ENCODE measurements at places on chromosomes 4 and X.
A peak's percentile ranks its signal among the peaks of the same experiment; 100 is the strongest.

DNA sequence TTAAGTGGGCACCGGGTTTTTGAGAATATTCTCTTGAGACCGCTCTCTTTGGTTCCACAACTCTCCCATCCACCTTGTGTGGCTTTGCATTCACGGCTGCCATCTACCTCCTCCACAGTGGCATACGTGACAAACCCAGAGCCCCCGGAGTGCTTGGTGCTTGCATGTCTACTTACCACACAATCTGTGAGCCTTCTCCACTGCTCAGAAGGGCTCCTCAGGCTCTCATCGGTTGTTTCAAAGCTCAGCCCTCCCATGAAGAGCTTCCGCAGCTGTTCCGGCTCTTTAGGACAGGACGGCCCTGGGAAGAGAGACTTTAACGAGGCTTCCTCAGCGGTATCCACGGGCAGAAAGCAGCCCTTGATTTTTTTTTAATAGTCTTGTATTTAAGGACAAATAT is 167.6 kb upstream of the ANK2 start:
- no peak overlapping the region for H3K27ac ChIP-seq
- no peak for DNase-seq
- no peak overlapping the region for H3K4me3 ChIP-seq
- H3K4me1 ChIP-seq, result no peaks in the 10 kb centered on the region

- H3K27ac ChIP-seq, result no peak overlapping the region
- H3K36me3 ChIP-seq, result no peaks in the 10 kb centered on the region
Measured at GRCh38 chrX:71514367-71515037, 18.4 kb upstream of the OGT start.

DNA sequence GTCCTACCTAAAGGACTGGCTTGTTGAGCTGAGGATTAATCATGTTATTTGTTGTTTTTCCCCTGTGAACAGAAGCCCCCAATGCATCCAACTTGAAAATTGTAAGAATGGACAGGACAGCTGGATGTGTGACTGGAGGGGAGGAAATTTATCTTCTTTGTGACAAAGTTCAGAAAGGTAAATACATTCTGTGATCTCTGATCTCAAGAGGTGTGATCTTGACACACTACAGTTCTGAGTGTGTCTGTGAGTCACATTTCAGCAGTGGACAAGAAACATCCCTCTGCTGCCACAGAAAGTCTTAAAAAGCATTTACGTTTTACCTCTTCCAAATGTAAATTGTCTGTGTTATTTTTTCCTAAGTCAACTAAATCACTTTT is 79.3 kb downstream of the NFKB1 start:
- H3K36me3 ChIP-seq, result peaks cover 30% of the 10 kb centered on the region
- no peak overlapping the region for H3K27ac ChIP-seq
- no peak overlapping the region for H3K4me3 ChIP-seq
- H3K4me1 ChIP-seq, result peaks cover 2% of the 10 kb centered on the region
- no peaks in the 10 kb centered on the region for H3K27me3 ChIP-seq

GRCh38 chr4:37008199-37008598 is 236.3 kb upstream of the NWD2 start:
- H3K36me3 ChIP-seq, result no peaks in the 10 kb centered on the region
- DNase-seq, result no peak
- no peak overlapping the region for H3K4me3 ChIP-seq
- H3K27me3 ChIP-seq, result no peaks in the 10 kb centered on the region
- H3K4me1 ChIP-seq, result no peaks in the 10 kb centered on the region

GRCh38 chrX:9566150-9566621 is 101.3 kb downstream of the TBL1X start:
- peak overlapping the region; percentile 10 for H3K27ac ChIP-seq
- peaks cover 28% of the 10 kb centered on the region for H3K4me1 ChIP-seq
- H3K4me3 ChIP-seq, result no peak overlapping the region
- no peaks in the 10 kb centered on the region for H3K27me3 ChIP-seq

DNA sequence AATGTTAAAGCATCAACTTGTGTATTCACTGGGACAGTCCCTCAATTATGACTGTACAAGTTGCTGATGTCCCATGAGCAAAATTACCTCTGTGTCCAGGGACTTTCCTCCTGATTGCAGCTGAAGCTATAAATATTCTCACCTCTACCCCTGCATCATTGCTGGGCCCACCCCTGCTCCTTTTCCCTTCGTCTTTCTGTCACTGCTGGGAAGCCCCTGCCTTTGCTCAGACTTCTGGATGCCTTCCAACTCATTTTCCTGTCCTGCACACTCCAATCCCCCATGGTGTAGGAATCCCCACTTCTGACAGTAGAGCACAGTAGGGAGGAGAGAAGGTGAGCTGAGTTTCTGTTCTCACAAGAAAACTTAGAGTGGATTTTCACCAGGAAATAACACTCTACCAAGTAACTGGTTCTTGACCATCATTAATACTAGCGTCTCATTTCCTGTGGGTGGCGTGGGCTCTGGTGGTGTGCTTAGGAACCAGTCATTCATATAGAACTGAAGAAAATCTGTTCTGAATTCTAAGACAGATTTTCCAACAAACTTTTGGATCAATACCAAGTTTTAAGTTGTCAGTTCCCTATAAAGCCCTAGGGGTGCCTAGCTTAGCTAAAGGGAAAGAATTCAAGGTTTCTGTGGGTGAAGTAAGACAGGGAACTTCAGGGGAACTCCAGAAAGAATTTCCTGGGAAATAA is 136.2 kb upstream of the MED14 start:
- peak; percentile 37 for DNase-seq
- no peak overlapping the region for H3K27ac ChIP-seq
- no peak overlapping the region for H3K4me3 ChIP-seq

- peak; percentile 6 for DNase-seq
- no peak overlapping the region for H3K4me3 ChIP-seq
- no peaks in the 10 kb centered on the region for H3K4me1 ChIP-seq
- no peaks in the 10 kb centered on the region for H3K36me3 ChIP-seq
- H3K27me3 ChIP-seq, result no peaks in the 10 kb centered on the region
Measured at GRCh38 chr4:174365018-174365587, 81.4 kb downstream of the CEP44 start.

GRCh38 chrX:109822861-109823260 is 89.8 kb upstream of the ACSL4 start:
- H3K4me1 ChIP-seq, result peaks cover 16% of the 10 kb centered on the region
- DNase-seq, result no peak
- no peak overlapping the region for H3K27ac ChIP-seq
- no peak overlapping the region for H3K4me3 ChIP-seq
- H3K27me3 ChIP-seq, result peaks cover 3% of the 10 kb centered on the region
- H3K36me3 ChIP-seq, result no peaks in the 10 kb centered on the region

- DNase-seq, result peak; percentile 67
- no peaks in the 10 kb centered on the region for H3K27me3 ChIP-seq
- peaks cover 11% of the 10 kb centered on the region for H3K4me1 ChIP-seq
- peaks cover 21% of the 10 kb centered on the region for H3K36me3 ChIP-seq
Measured at GRCh38 chr4:77065382-77065781, 10.4 kb downstream of the CCNI start.

- H3K4me1 ChIP-seq, result no peaks in the 10 kb centered on the region
- H3K4me3 ChIP-seq, result no peak overlapping the region
- no peaks in the 10 kb centered on the region for H3K36me3 ChIP-seq
- no peaks in the 10 kb centered on the region for H3K27me3 ChIP-seq
- no peak for DNase-seq
Measured at GRCh38 chr4:16852228-16852627, 46.2 kb downstream of the LDB2 start.

DNA sequence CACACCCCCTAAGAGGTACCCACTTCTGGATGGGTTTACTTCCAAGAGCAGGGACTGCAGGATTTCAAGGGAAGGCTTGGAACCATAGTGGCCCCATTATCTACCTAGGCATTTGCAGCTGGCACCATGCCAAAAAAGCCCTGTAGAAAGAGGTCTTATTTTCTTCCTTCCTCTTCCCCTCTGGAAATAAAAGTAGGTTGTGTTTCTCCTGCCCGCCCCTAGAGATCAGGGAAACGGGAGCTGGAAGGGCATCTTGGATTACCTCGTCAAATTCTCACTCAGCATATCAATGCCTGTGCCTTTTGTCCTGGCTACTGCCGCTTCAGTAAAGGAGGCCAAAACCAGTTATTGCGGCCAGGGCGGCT is 1.6 kb downstream of the SCD5 start:
- no peaks in the 10 kb centered on the region for H3K36me3 ChIP-seq
- peaks cover 25% of the 10 kb centered on the region for H3K4me1 ChIP-seq
- H3K27ac ChIP-seq, result no peak overlapping the region
- no peak for DNase-seq

- no peak overlapping the region for H3K4me3 ChIP-seq
- no peaks in the 10 kb centered on the region for H3K27me3 ChIP-seq
- H3K36me3 ChIP-seq, result no peaks in the 10 kb centered on the region
- H3K4me1 ChIP-seq, result no peaks in the 10 kb centered on the region
- no peak for DNase-seq
- no peak overlapping the region for H3K27ac ChIP-seq
Measured at GRCh38 chrX:119549327-119550016, 15.7 kb downstream of the STEEP1 start.

DNA sequence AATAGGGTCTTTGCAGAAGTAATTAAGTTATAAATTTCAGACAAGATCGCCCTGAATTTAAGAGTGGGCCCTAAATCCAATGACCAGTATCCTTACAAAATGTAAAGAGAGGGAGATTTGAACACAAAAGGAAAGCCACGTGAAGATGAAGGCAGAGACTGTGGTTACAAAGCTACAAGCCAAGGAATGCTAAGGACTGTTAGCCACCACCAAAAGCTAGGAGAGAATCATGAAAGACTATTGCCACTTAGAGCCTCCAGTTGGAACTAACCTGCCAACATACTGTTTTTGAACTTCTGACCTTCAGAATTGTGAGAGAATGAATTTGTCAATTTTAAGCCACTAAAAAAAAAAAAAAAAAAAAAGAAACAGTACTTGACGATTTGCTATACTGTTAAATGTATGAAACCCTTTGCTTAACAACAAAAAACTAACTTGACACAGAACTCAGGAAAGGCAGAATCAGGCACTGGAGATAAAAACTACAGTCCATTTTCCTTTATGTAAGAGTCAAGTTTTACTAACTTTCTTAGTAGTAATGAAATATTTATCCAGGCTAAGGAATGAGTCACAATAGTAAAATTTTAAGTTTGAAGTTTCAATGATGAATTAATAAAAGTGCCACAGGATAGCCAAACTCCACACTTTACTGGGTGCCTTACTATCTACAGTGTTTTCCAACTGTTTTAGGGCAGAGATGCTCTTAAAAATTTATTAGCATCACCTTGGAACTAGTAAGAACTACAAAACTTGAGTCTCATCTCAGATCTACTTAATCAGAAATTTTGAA is 25.1 kb downstream of the DHX15 start:
- H3K4me3 ChIP-seq, result no peak overlapping the region
- H3K27me3 ChIP-seq, result no peaks in the 10 kb centered on the region
- peaks cover 38% of the 10 kb centered on the region for H3K4me1 ChIP-seq
- peaks cover 17% of the 10 kb centered on the region for H3K36me3 ChIP-seq
- DNase-seq, result peak; percentile 33

DNA sequence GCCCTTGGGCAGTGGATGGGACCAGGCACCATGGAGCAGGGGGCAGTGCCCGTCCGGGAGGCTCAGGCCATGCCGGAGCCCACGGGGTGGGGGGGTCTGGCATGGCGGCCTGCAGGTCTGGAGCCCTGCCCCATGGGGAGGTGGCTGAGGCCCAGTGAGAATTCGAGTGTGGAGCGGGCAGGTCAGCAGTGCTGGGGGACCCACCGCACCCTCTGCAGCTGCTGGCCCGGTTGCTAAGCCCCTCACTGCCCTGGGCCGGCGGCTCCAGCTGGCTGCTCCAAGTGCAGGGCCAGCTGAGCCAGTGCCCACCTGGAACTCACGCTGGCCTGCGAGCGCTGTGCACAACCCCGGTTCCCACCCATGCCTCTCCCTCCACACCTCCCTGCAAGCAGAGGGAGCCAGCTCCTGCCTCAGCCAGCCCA is 1157.9 kb upstream of the ADGRL3 start:
- no peak for DNase-seq
- no peaks in the 10 kb centered on the region for H3K27me3 ChIP-seq
- H3K4me1 ChIP-seq, result no peaks in the 10 kb centered on the region
- no peaks in the 10 kb centered on the region for H3K36me3 ChIP-seq
- H3K27ac ChIP-seq, result no peak overlapping the region

GRCh38 chr4:54700986-54701385 is 43.2 kb downstream of the KIT start:
- no peak overlapping the region for H3K4me3 ChIP-seq
- H3K27ac ChIP-seq, result no peak overlapping the region
- H3K36me3 ChIP-seq, result no peaks in the 10 kb centered on the region
- no peaks in the 10 kb centered on the region for H3K27me3 ChIP-seq
- no peak for DNase-seq

DNA sequence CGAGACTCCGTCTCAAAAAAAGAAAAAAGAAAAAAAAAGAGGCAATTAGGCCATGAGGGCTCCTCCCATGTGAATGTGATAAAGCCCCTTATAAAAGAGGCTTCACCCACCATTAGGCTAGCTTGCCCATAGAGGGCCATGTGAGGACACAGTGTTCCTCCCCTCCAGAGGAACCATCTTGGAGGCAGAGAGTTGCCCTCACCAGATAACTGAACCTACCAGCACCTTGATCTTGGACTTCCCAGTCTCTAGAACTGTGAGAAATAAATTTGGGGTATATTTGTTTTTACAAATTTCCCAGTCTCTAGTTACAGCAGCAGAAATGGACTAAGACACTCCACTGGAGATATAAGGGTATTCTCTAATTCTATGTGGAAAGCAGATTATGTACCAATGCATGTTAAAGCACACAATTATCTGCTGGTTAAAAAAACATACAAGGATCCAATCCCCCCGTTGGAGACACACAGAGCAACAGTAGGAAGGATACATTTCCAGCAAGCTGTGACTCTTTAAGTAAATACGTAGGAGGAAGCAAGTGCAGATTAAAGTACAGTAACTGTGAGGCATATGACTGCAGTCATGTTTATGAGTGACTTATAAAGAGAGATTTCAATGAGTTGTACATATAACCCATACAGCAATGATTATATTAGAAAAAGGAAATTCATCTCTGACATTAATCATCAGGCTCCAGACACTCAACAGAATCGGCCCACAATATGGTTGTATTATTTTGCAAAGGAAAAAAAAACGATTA is 21.4 kb downstream of the SH3RF1 start:
- peaks cover 2% of the 10 kb centered on the region for H3K36me3 ChIP-seq
- peaks cover 58% of the 10 kb centered on the region for H3K4me1 ChIP-seq
- H3K4me3 ChIP-seq, result no peak overlapping the region

- peak; percentile 18 for DNase-seq
- no peaks in the 10 kb centered on the region for H3K27me3 ChIP-seq
- H3K4me1 ChIP-seq, result no peaks in the 10 kb centered on the region
- H3K4me3 ChIP-seq, result no peak overlapping the region
- H3K27ac ChIP-seq, result no peak overlapping the region
Measured at GRCh38 chr4:66885501-66886165, 659.7 kb downstream of the CENPC start.

- H3K4me3 ChIP-seq, result no peak overlapping the region
- H3K36me3 ChIP-seq, result no peaks in the 10 kb centered on the region
- DNase-seq, result no peak
- H3K27ac ChIP-seq, result no peak overlapping the region
- H3K27me3 ChIP-seq, result no peaks in the 10 kb centered on the region
Measured at GRCh38 chrX:141185366-141185765, 8.4 kb upstream of the LDOC1 start.

- H3K27ac ChIP-seq, result no peak overlapping the region
- DNase-seq, result peak; percentile 42
- no peaks in the 10 kb centered on the region for H3K27me3 ChIP-seq
- H3K4me3 ChIP-seq, result no peak overlapping the region
- H3K36me3 ChIP-seq, result no peaks in the 10 kb centered on the region
Measured at GRCh38 chr4:139146926-139147629, 29.9 kb downstream of the ELF2 start.

GRCh38 chr4:22170353-22170752 is 221.8 kb upstream of the KCNIP4 start:
- H3K27me3 ChIP-seq, result no peaks in the 10 kb centered on the region
- no peak overlapping the region for H3K27ac ChIP-seq
- H3K4me1 ChIP-seq, result peaks cover 9% of the 10 kb centered on the region

Measured in astrocyte (in vitro differentiated cells and primary cell).